ENCODE measurements at places on chromosomes 6 and 20. TPM values are rescaled to one million over a fixed set of nuclear protein-coding genes. Genes with fewer than 3 reads are reported as not detected.
A peak's percentile ranks its signal among the peaks of the same experiment; 100 is the strongest.

- DNase-seq: no peak
Measured at GRCh38 chr20:44196271-44196670, 9.3 kb upstream of the JPH2 start.

The SOBP gene
- 1.0 TPM for total RNA-seq

DNA sequence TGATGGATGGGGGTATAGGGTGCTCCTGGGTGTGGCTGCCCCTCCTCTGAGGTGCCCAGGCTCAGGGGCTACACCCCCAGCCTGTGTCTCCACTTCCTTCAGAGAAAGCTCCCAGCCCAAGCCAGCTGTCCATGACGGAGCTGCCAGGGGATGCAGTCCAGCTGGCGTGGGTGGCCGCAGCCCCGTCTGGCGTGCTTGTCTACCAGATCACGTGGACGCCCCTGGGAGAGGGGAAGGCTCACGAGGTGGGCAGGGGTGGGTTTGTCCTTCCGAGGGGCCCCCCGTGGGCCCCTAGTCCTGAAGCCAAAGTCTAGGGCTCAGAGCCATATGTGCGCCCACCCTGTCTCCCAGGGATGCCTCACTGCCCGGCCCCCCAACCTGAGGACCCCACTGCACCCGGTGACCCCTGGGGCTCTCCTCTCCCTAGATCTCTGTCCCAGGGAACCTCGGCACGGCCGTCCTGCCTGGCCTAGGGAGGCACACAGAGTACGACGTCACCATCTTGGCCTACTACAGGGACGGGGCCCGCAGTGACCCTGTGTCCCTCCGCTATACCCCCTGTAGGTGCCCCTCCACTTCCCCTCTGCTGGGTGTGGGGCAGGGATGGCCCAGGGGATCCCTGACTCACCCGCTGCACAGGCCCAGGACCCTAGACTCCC, 19.8 kb downstream of the COL20A1 start:
- DNase-seq: no peak

The SLC24A3 gene
- total RNA-seq: not detected

The GNAS-AS1 gene
- total RNA-seq: 2.0 TPM

DNA sequence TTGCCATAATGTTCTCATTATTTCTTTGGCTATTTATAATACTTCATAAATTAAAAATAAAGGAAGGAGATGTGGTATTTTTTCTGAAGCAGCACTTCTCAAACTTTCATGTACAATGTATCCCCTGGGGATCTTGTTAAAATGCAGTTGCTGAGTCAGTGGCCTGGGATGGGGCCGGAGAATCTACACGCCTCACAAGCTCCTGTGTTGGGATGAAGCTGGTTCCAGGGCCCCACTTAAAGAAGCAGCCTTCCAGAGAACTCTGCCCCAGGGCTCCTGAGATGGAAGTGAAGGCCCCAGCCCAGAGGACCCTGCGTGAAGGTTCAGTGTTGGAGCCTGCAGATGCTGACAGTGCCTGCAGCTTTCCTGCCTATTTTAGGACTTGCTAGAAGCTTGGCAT, 40.1 kb upstream of the SLC23A2 start:
- no peak for DNase-seq

The HRH3 gene
- total RNA-seq: not detected

DNA sequence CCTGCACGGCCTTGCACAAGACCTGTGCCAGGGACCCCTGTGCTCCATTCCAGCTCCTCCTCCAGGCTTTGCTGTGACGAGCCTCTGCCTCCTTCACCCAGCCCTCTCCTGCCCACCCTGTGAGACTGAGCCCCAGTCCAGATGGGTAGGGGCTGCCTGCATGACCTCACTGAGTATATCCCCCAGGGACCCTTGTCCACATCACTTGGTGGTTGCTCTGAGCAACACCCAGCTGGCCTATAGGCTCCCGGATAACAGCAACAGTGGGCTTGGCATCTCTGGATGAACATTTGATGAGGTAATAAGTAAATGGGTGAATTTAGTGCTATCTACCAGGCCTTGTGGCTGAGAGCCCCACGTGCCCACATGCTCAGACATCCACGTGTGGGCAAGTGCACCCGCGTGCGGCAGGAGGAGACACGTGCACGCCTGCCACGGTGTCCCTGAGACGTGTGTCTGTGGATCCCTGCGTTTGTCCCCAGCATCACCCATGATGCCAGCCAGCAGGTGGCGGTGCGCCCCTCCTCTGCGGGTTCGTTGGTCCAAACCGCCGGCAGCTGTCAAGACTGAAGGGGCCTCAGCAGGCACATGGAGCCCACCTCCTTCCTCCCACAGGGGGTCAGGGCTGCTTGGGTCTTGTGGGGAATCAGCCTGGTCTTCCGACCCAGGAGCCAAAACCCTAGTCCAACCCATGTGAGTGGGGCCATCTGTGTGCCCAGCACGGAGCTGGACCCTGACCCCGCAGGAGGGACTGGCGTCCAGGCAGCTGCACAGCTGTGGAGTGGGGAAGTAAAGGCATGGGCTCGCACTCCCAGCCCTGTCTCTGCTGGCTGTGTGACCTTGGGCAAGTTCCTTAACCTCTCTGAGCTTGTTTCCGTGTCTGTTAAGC, 45.9 kb downstream of the FGD2 start:
- peak; percentile 95 for DNase-seq

The KCNK16 gene
- not detected for total RNA-seq

DNA sequence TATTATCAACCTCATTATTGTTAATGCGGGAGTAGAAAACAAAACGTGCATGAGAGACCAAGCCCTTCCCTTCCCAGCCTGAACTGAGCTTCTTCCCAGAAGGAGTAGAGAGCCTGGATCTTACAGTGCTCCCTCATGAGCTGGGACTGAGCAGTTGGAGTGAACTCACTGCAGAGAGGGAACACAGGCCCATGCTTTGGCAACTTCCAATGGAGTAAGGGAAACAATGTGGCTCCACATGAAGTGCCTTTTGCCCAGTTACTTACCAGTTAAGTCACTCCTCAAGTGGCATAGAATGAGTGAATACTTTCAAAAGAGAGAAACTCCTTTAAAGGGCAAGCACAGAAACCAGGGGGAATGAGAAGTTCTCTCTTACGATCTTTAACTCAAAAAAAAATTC, 12.4 kb downstream of the FHL5 start:
- no peak for DNase-seq

Data from activated CD8-positive, alpha-beta T cell treated with anti-CD3 and anti-CD28 coated beads, Interleukin-2, amount 10 ng/mL, durations not matched to agents 7 days and 5 days (primary cell).